ENCODE measurements at places on chromosomes 2 and 18. TPM values are rescaled to one million over a fixed set of nuclear protein-coding genes. Genes with fewer than 3 reads are reported as not detected.

The ABHD1 gene
- total RNA-seq, result 0.47 TPM

The SERPINB10 gene
- total RNA-seq, result 1.2 TPM

The SIX3 gene
- total RNA-seq, result not detected

The LIMS3 gene
- total RNA-seq, result 2.0 TPM

The RBM44 gene
- 2.2 TPM for total RNA-seq

The LRP2 gene
- total RNA-seq, result 203 TPM

The PLA2R1 gene
- 54.5 TPM for total RNA-seq

The MEP1B gene
- not detected for total RNA-seq

The TUBA4B gene
- not detected for total RNA-seq

The RALB gene
- total RNA-seq, result 41.0 TPM

The TTR gene
- total RNA-seq, result 0.35 TPM

The UGT1A5 gene
- total RNA-seq, result not detected

The APOB gene
- total RNA-seq, result 0.82 TPM

The CCDC102B gene
- 16.2 TPM for total RNA-seq

The ZEB2 gene
- 240 TPM for total RNA-seq

The PSD4 gene
- 18.4 TPM for total RNA-seq

Measured in metanephros (tissue), 2 donors.